ENCODE measurements at places on chromosomes 12 and 14. TPM values are rescaled to one million over a fixed set of nuclear protein-coding genes. Genes with fewer than 3 reads are reported as not detected.

DNA sequence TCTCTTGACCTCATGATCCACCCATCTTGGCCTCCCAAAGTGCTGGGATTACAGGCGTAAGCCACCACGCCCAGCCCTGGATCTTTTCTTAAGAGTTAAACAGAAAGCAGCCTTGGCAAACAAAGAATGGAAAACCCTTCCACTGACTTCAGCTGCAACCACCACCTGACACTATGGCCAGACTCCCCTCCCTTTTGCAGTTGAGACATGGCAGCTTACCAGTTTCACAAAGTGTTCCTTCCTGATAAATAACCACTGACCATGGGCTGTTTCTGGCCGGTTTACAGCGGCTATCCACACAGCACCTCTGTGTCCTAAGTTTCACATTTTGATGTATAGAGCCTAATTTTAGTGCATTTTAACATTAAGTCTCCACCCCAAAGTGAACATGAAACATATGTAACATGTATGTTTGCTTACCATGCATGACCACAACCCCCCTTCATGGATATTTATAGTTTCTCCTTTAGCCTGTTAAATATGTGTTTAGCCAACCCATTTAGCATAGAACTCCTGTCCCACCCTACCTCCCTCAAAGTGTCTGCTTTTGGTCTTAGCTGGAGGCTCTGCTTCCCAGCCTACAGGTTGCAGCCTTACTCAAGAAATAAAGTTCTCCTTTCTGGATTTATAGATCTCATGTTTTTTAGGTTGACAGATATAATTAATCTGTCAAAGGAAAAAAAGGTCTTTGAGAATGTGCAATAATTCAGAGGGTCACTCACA is 32.7 kb upstream of the RAB21 start:
- no peaks in the 10 kb centered on the region for H3K27me3 ChIP-seq
- no peaks in the 10 kb centered on the region for H3K4me1 ChIP-seq
- DNase-seq = no peak
- H3K4me3 ChIP-seq = no peak overlapping the region
- no peak overlapping the region for H3K27ac ChIP-seq

The CCDC92 gene
- total RNA-seq = 28.2 TPM

- no peak overlapping the region for H3K27ac ChIP-seq
- H3K27me3 ChIP-seq = no peaks in the 10 kb centered on the region
Measured at GRCh38 chr12:69509308-69509736, 39.1 kb downstream of the FRS2 start.

The HOTAIR gene
- total RNA-seq = not detected

DNA sequence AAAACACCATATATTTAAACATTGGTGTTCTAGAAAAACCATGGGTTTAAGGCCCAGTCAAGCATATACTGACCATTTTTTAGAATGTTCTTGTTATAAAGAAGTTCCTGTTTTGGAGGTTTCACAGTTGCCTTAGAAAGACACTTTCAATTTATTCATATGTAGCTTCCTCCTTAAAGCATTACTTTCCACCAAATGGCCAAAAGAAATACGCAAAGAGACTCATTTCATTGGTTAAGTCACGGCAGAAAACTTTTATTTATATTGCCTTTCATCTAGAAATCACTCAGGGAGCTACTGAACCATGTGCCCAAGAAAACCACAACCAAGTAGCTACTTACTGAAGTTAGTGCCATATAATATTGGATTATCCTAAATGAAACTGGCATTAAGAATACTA is 40.0 kb downstream of the MYBPC1 start:
- H3K4me3 ChIP-seq = no peak overlapping the region
- no peaks in the 10 kb centered on the region for H3K4me1 ChIP-seq
- no peak overlapping the region for H3K27ac ChIP-seq
- DNase-seq = no peak
- H3K27me3 ChIP-seq = no peaks in the 10 kb centered on the region

The AQP2 gene
- total RNA-seq = not detected

DNA sequence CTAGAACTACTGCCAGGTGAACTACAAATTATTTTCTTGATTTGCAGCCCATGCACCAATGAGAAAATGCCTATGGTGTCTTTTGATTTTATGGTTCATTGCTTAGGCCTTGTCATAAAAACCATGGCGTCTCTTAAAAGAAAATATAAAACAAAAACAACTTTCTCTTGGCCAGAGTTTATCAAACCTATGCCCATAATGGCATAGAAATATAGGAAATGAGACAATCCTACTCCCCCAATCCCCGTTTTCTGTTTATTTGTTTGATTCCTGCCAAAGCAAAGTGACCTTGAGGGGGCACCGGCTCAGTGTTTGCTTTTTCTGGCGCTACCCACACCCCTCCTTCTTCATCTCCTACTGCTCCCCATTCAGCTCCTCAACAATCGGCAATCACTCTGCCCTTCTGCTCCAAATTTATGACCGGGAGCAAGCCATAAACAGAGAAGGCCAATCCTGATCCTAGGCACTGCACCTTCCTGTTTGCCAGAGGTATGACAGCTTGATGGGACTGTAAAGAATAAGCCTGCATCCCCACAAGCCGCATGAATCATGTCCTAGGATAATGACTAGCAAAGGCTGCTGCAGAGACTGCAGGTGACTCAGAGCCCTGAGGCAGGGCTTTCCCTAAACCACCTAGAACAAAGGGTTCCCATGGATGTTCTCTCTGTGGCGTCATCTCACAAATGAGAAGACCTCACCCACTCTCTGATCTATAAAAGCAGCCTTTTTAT is 874.9 kb downstream of the NRXN3 start:
- peak; percentile 70 for DNase-seq
- no peak overlapping the region for H3K4me3 ChIP-seq
- H3K27me3 ChIP-seq = no peaks in the 10 kb centered on the region
- peak overlapping the region; percentile 42 for H3K27ac ChIP-seq
- H3K36me3 ChIP-seq = no peaks in the 10 kb centered on the region

DNA sequence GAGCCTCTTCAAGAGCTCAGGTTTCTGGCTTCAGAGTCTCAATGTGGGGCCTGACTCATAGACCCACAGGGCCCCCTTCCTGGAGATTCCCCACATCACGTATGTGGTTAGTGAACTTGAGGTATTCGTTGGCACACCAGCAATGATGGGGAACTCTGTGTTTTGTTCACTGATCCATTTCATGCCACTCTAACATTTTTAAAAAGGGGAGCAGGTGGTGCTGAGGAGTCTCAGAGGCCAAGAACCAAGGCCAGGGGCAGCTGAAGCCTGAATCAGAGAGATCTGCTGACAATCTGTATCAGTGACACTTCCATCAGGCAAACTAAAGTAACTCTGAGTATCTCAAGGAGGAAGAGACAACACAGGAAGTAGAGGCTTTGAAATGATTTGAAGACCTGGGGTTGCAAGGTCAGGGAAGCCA is 323.4 kb downstream of the VRK1 start:
- peaks cover 4% of the 10 kb centered on the region for H3K27me3 ChIP-seq
- H3K36me3 ChIP-seq = no peaks in the 10 kb centered on the region
- no peak overlapping the region for H3K4me3 ChIP-seq

The LRP1-AS gene
- total RNA-seq = not detected
